ENCODE measurements at places on chromosomes 5 and 9. TPM values are rescaled to one million over a fixed set of nuclear protein-coding genes. Genes with fewer than 3 reads are reported as not detected.

IL5 gene
- total RNA-seq = not detected

DNA sequence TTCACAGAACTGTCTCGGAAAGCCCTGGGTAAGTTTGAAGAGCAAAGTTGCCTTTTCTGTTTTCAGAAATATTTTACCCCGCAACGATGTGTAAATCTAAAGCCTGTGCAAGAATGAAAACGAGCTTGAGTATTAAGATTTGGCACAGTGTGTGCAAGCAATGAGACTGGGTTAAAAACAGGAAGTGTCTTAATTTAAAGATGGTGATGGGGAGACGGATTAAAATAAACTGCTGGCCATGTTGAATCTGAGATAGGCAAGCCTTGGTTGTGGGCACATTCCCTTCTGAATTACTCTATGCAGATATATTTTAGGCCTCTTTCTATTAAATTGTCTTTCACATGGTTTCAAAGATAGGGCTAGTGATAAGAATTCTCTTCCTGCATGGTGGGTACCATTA lies 294.2 kb upstream of the DMRT1 start:
- no peak for DNase-seq

DNA sequence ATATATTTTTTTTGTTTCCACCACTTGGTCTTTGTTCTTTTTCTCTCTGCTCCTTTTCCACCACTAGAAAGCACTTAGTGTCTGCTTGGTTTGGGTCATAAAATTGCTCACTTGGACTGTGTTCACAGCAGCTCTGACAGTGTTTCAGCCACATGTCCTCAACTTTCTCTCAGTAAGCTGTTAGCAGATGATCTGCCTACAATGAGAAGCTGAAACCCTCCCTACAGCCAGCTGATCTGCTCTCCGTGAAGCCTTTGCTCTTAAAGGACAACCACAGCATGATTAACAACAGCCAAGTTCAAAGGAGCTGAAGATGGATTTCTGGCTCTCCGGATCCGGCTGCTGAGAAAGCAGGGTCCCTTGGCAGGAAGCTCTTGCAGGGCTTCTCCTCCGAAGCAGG lies 31.6 kb downstream of the PRLR start:
- DNase-seq = no peak

DNA sequence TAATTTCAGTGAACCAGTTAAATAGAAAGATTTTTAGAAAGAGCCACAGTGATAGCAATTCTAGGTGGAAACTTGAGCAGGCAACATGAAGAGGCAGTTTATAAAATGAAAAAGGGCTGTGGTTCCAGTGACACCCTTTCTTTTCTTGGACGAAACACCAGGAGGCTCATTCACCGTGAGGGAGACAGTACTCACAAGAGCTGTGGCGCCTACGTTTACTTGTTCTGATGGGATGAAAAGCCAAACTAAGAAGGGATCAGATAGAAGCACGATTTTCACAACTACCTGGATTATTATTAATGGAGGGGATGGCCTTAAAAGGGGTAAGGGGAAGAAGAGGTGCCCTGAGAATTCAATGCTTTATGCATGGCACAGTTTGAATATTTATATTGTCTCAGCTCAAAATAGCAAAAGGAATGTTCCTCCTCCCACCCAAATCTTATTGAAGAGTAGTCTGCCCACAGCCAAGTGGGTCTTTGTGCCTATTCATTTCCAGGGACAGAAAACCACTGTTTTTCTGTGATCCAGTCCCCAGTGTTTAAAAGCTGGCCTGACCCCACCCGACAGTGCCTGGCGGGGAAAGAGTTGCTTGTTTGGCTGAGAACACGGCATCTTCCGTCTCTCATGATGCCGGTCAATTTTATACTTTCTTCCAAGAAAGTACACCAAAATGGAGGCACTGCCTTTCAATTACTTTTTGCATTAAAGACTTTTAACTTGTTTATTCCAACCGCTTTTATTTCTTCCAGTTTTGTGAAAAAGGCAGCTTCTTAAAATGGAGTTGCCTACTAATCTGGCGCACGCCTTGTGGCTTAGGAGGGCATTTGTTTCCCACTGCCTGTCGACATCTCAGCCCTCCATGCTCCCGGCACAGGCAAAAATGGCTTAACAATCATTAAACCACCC lies 51.9 kb downstream of the HABP4 start:
- DNase-seq = no peak

DNA sequence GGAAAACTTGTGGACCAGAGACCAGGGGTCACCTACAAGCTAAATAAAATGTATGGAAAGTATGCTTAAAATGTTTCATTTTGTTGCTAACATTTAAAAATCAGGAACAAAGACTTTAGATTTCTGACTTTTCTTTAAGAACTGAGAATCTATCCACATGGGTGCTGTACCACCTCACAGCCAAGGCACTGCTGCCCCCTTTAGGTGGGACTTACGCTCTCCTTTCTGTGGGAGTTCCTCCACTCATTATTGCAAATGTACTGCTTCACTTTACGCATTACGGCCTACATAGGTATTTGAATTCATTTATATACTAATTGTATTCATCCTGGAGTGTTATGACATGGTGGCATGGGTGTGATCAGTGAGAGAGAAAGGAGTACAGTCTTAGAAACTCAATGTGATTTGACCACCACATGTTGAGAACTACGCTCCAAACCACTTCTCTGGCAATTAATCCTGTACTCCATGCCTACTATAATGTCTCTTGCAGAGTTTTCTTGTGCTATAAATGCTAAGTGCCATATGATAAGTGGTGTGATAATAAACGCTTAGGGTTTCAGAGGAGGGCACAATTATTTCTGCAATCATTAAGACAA lies 24.7 kb upstream of the CETN3 start:
- DNase-seq = peak; percentile 21

GRCh38 chr9:82457891-82458290 lies 469.3 kb downstream of the SPATA31D1 start:
- DNase-seq = no peak

PCDHB11 gene
- total RNA-seq = not detected

DNA sequence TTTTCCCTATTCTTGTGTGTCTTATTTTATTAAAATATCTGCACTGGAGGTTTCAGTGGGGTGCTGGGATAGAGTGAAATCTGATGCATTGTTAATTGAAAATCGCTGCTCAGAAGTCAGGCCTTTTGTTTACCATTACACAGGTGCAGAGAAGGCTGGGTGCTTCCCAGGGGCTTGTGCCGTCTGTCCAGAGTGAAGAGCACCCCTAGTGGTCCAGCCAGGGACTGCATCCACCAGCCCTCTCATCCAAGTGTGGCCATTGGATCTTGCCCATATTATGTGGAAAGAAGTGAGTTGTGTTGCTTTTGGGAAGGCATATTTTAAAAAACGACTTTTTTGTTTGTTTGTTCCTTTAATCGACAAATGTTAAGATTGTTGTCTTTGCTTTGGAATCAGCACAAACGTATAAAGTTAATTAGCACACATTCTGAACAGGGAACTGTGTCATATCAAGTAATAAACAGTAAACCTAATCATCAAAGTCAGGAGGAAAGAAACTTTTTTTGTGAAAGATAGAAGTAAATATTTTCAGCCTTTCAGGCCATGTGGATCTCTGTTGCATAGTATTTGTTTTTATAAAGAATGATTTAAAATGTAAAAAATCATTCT lies 315.6 kb downstream of the MTRR start:
- DNase-seq = peak; percentile 47

DNA sequence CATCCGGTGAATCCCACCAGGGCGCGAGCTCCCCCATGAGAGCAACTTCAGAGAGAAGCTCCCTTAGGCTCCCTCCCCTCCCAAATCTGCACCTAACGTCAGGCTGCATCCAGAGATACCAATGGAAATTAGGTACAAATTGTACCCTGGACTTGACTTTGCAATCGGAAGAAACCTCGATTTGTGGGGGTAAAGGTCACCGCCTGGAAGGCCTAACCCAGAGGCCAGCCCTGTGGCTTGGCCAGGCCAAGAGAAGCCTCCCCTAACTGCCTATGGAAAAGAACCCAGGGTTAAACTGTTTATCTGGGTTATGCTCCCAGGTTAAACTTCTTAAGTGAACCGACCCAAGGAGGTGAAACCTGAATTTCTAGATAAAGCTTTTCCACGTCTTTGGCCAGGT lies 80.4 kb downstream of the GTF3C4 start:
- no peak for DNase-seq

PCDH1 gene
- 4.4 TPM for total RNA-seq

DNA sequence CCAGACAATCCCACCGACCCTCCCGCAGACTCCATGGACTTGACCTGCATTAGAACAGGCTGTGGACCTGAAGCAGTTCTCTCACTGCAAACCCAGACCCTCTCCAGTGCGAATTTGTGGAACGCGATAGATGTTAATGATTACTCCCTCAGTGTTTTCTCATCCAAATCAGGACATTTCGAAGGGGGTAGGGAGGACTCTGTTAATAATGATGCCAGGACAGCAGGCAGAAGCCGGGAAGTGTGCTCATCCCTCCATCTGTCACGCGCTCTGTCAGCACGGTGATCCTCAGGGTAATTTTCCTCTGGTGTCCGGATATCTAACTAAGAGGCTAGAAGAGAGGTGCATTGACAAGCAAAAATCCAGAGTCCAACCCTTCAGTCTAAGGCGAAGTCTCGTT lies 18.8 kb downstream of the RAPGEF1 start:
- no peak for DNase-seq

DNA sequence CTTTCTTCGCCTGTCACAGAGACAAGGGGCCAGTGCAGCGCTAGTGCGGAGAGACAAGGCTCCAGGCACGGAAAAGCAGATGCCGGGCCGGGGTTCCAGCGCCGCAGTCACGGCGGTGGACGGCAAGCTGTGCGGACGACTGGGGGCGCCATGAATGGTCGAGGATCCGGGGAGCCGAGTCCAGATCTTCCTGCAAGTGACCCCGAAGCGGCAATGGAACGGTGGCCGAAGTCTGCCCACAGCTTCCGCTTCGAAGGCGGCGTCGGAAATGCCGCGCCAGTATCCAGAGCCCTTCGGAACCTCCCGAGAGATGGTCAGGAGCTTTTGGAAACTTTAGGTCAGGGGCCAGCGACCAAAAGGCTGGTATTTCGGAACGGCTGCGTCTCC lies 601 bp upstream of the FAF2 start:
- DNase-seq = no peak

DNA sequence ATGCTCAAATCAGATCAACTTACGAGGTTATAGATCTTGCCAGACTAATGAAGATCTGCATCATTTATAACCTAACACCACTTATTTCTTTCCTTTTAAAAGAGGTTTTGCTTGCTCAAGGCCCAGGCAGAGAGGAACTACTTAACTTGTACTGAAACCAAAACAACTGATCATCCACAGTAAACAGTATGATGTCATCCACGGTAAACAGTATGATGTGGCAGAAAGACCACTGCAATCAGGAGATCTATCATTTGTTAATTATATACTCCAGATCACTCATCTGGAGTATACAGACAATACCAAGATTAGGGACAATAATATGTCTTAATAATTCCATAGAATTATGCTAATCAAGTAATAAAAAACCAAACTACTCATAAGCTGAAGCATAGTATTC lies 116.8 kb downstream of the ADAMTS6 start:
- DNase-seq = no peak

DNA sequence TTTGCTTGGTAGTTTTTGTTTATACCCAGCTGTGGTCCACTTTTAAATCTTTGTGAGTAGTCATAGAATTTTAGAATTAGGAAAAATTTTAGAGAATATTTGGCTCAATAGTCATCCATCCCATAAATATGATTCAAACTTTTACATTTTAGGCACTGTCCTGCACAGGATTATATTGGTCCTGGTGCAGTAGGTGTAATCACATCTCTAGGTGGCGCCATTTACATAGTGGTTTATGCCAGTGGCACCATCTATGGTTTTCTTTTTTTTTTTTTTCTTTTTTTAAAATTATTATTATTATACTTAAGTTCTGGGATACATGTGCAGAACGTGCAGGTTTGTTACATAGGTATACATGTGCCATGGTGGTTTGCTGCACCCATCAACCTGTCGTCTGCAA lies 260.7 kb upstream of the KCNN2 start:
- DNase-seq = peak; percentile 10

DNA sequence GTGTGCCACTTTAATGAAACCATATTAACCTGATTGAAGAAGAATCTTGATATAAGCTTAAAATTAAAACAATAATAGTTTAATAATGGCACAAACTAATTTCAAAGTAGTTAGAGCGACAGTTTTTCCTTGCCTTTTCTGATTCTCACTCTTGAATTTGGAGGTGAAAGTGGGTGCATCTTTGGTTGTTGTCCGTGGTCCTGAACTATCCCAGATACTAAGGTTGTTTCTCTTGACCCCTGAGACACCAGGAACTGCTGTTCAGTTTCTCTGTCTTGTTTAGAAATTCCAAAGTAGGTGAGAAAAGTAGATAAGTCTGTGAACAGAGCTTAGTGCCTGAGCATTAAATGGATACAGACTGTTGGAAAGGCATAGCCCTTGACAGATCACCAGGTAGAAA lies 274.7 kb downstream of the FBXL7 start:
- DNase-seq = no peak

SLIT3 gene
- total RNA-seq = 0.08 TPM

DNA sequence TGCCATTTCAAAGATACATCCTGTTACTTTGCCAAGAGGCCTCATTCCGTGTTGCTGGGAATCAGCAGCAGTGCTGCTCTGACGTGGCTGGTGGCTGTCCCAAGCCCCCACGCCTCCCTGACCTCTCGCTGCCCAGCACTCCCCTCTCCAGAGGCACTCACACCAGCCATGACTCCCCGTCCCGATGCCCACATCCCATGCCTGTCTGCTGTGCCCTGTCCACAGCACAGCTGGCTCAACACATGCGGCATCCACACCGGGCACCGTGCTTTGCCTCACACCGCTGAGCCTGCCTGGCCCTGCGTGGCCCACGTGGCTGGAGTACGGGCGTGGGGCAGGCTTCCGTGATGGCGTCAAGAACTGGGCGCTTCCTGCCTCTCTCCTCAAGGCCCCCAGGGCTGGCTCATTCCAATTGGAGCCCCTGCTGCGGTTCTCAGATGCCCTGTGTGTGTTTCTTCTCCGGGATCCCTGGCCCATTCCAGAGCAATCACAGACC lies 7.8 kb upstream of the LCN1 start:
- DNase-seq = no peak

GRCh38 chr5:14400085-14400484 lies 181.5 kb upstream of the OTULINL start:
- peak; percentile 88 for DNase-seq

GRCh38 chr5:157116483-157116954 lies 7.7 kb upstream of the HAVCR2 start:
- no peak for DNase-seq

GRCh38 chr9:105854783-105855724 lies 160.7 kb downstream of the TMEM38B start:
- DNase-seq = no peak

DNA sequence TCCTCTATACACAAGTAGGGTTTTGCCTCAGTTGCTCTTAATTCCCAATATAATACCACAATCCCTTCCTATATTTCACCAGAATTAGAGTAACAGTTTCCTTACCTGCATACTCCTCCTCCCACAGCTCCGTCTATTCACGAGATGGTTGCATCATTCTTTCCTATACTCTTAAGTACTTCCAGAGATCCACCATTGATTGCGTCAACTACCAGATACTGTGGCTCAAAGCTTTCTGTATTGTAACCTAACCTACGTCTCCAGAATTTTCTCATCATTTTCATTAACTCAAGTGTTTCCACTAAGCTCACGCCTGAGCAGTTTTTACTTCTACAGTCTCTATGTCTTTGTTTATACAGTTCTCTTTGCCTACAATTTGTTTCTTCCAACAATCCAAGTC lies 31.2 kb upstream of the MINAR2 start:
- DNase-seq = no peak

CD180 gene
- 0.43 TPM for total RNA-seq

- peak; percentile 8 for DNase-seq
Observed at GRCh38 chr9:29974197-29974596, 2400.9 kb upstream of the C9orf72 start.

FAM221B gene
- total RNA-seq = not detected

WDR31 gene
- total RNA-seq = 0.43 TPM

IFNA21 gene
- total RNA-seq = not detected
